ENCODE measurements at places on chromosomes 2 and 18. TPM values are rescaled to one million over a fixed set of nuclear protein-coding genes. Genes with fewer than 3 reads are reported as not detected.

DNA sequence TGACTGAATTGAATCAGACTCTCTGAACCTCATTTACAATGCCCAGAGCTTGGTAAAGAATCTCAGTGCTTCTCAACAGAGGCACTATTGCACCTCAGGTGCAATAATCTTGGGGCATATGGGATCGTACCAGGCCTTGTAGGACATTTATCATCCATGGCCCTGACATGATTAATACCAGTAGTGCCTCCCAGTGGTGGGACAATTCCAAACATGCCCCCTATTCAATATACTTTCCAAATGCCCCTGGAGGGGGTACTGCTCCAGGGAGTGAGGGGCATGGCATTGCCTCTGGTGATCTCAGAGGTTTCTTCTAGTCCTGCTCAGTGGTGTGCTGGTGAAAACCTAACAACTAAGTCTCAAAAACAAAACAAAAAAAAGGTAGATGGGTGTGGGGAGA is 174.9 kb upstream of the SMAD2 start:
- no peak for DNase-seq

GRCh38 chr2:17515652-17516051 is 2.6 kb downstream of the RAD51AP2 start:
- no peak for DNase-seq

DNA sequence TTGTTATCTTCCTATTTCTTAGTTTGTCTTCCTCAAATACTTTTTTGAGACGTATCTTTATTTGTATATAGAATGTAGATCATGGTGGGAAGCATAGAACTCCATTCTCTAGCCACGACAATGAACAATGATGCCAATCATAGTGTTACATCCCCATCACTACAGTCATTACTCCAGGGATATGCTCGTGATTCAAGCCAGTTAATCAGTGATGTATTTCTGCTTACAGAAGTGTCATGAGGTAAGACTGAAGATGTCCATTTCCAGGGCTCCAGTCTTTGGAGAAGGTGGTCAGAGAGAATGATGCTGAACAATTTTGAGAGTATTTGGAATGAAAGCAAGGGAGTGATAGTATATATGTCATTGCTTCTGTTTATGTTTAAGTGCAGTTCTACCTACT is 777.2 kb upstream of the TMEFF2 start:
- DNase-seq, result no peak

DNA sequence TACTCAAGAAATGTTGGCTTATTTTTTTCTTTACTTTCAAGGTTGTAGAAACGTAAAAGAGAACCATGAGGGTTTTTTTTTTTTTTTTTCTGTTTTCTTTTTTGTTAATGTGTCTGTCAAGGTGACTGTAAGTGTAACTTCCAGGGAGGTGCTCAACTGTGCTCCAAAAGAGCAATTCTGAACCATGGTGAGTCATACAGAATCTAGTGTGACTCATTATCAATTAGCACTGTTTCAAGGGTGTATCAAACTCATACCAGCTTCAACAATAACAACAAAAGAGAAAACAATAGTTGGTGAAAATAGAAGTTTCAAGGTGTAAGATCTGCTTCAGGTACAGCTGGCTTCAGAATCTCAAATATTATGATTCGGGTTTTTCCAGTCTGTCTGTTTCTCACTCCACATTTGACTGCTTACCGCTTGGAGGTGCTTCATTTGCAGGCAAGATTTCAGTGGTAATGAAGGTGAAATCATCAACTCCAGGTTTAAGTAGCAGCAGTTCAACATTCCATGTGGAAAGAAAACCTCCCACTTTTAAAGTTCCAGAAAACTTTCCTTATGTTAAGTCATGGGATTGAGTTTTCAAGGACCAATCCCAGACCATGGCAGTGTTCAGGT is 850.6 kb downstream of the CNTNAP5 start:
- no peak for DNase-seq

DNA sequence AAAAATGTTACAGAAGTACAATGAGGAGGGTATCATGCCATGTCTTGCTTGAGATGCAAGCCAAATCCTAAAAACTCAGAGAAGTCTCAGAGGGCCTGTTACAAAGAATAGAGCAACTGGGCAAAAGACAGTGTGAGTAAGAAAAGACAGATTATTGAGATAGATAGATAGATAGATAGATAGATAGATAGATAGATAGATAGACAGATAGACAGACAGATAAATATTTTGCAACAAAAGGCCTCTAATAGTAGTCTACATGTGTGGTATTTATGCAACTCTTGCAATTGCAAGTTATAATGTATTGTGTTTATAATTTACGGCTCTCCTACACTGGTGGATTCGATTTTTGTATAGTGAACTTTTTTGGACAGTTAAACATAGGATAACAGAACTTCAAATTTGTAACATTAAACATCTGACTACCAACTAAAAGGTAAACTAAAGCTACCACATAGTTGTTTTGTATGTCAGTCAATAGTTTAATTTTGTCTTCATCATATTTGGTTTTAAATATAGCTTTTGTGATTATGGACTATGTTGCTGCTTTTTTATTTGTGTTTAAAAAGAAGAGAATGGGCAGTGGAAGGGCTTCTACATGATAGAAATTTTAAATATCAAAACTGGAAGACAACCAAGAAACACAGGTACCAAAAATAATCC is 740.7 kb upstream of the LRRTM4 start:
- DNase-seq, result no peak

Gene GCKR
- total RNA-seq, result 2.0 TPM

Gene XIRP2
- 0.12 TPM for total RNA-seq

Gene ATP6V1C2
- total RNA-seq, result 0.19 TPM

Gene SP110
- 5.8 TPM for total RNA-seq

Gene CRYBA2
- total RNA-seq, result 30.1 TPM
